ENCODE measurements at places on chromosomes 1 and 21.

GRCh38 chr21:18716578-18717138, 313.1 kb upstream of the TMPRSS15 start:
- DNase-seq = no peak

- no peak for DNase-seq
Measured at GRCh38 chr21:20631633-20632032, 366.6 kb upstream of the NCAM2 start.

GRCh38 chr21:41241341-41241740, 73.4 kb downstream of the BACE2 start:
- no peak for DNase-seq

DNA sequence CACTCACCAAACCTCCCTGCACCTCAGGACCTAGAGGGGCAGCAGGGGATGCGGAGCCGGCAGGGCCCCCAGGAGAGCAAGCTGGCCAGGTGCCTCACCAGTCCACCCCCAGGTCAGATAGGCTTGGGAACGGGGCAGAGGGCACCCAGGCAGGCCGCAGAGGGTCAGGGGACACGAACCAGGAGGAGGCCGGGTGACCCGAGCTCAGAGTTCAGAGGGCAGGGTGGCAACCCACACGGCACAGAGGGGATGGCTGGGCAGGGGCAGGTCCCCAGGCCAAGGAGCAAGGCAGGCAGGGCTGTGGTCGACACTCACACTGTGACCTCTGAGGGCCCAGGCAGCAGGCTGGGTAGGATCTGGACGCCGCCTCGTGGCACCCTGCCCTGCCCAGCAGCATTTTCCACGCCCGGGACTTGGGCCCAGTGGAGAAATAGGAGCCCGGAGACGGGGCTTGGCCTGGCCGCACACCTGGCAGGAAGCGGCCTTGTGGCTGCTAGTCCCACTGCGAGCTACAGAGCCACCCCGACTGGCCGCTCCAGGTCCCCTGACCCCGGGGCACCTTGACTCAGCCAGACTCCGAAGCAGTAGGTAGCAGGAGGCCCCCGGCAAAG, 5.3 kb downstream of the DVL1 start:
- no peak for DNase-seq

DNA sequence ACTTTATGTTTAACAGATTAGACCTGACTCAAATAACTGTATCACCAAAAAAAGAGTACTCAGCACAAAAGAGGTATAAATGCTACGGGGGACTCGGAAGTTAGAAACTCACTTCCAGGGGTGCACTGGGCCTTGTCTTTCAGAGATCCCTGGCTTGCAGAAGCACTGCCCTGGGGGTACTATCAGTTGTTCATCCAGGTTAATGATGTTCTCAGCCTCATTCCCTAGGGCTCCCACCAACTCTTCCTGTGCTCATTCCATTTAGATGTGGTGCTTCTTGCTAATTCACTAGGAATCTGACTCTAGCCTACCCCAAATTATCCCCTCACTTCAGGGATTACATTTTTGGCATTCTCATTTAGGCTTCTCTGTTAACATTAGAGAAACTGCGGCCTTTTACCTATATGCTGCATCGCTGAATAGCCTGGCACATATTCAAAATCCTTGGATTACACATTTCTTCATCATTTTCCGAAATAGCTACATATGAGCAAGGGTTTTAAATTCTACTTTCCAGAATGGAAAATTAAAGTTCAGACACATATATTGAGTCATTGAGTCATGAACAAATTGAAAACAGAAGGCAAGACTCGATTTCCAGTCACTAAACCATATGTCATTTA, 338.5 kb downstream of the KCTD3 start:
- no peak for DNase-seq

DNA sequence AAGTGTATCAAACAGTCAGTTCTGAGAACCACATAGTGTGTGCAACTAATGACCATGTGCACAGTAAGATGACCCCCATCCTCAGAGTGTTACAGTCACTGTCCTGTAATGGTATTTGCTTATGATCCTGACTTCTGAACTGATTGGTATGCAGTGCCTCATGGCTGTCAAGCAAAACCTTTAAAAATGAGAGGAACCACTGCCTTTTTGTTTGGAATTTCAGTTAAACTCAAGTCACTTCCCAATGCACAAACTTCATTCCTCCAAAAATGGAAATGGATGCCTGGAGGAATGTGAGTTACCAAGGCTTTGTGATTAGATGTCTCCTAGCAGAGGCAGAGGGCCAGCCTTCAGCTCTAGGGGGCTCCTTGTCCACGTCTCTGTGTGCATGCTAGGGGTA, 10.5 kb downstream of the C1orf198 start:
- DNase-seq = no peak

DNA sequence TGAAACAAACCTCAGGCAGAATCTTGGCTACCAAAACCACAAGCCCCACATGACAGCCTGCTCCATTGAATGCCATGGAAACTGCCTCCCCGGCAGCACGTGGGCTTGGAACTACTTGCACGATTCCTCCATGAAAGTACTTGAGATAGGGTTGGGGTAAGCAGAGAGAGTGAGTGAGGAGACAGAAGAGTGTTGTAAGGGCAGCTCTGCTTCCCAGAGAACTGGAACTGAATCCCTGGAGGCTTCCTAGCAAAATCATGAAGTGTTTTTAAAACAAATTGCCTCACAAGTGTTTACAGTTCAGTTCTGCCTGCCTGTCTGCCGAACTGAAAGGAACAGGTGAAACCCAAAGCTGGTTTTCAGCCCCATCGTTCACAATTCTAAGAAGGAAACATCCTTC, 35.3 kb upstream of the DNASE2B start:
- DNase-seq = no peak

- DNase-seq = no peak
Measured at GRCh38 chr1:223796210-223796609, 49.5 kb downstream of the TP53BP2 start.

DNA sequence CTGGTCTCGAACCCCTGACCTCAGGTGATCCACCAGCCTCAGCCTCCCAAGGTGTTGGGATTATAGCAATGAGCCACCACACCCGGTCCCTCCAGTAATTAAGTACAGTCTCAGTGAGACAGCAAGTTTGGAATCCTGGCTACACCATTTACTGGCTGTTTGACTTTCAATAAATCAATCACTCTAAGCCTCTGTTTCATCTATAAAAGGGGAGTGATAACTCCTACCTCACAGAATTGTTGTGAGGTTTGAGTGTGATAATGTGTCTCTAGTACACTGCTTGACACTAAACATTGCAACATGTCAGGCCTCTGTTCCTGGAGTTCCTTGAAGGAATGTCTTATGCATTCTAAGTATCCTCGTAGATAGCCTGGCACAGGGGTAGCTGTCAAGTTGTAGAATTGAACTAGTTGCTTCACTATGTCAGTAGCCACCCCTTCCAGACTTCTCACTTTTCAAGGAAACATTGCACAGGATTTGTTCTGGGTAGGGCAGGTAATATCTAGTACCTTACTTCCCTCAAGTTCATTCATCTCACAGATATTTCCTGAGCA, 12.4 kb downstream of the ENTREP3 start:
- no peak for DNase-seq

- peak; percentile 44 for DNase-seq
Measured at GRCh38 chr1:224182057-224182865, 779 bp upstream of the DEGS1 start.

GRCh38 chr1:54811739-54812655, 10.9 kb upstream of the TTC22 start:
- DNase-seq = no peak

DNA sequence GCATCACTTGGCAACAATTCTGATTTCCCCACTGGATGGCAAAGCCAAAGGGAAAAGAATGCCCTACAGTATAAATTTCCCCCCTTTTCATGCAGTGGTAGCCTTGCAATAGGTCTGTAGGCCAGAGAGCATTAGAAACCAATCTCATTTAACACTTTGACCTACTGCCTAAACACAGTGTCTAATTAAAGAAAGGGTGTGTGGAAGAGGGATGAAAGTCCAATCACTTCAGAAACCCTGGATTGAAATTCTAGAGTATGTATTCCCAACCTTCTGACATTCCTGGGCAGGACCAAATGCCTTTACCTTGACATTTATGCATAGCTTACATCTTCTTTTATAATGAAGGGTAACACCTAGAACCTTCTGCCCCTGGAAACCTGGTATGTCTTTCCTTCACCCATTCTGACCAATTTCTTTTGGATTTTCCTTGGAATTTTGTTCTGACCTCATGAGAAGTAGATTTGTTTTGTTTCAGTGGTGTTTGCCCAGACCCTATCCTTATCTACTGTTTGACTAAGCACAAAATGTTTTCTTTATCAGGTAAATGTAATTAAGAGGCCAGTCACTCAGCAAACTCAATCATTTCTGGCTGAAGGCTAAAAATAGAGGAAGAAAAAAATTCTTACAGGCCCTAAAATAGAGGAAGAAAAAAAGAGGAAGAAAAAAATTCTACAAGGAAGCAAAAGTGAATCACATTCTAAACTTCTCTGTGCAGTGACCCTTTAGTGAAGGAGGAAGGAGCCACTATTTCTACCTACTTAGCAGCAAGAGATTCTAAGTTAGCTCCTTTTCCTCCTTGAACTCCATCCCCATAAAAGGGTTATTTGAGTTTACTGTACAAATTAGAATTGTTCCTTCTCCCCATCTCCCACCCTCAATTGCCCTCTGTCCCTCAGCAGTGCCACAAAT, 129.5 kb upstream of the DSCAM start:
- no peak for DNase-seq

DNA sequence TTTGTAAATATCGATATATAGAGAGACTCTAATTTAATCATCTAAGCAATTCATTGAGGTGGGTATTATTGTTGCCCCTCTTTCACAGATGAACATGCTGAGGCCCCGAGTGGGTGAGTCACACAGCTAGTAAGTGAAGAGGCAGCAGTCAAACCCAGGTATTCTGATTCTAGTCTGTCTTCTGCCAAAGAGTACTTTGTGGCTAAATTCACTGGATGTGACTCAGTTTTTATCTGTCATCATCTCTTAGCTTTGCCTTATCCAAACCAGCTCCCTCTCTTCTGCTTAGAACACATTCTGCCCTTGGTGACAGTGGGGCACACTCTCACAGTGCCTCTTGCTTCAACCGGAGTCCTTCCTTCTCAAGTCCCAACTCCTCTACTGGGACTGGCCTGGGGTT, 11.5 kb downstream of the FCRL5 start:
- DNase-seq = no peak

DNA sequence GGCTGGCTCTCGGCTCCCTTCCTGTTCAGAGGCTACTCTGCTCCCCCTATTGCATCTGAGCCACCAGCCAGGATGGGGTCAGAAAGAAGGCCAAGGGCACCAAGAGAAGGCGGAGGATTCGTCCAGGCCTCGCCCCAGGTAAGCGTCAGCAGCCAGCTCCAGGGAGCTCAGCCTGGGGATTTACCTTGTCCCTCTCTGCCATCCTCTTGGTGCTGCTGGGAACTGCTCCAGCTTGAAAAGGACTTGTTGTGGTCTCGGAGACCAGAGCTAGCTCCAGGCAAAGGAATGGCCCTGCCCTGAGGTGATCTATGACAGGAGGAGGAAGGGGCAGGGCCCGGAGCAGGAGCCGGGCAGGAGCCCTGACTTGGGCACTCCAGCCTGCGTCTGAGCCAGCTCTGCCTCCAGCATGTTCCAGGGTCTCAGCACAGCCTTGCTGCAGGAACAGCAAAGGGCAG, 113.7 kb upstream of the IFFO2 start:
- DNase-seq = no peak

DNA sequence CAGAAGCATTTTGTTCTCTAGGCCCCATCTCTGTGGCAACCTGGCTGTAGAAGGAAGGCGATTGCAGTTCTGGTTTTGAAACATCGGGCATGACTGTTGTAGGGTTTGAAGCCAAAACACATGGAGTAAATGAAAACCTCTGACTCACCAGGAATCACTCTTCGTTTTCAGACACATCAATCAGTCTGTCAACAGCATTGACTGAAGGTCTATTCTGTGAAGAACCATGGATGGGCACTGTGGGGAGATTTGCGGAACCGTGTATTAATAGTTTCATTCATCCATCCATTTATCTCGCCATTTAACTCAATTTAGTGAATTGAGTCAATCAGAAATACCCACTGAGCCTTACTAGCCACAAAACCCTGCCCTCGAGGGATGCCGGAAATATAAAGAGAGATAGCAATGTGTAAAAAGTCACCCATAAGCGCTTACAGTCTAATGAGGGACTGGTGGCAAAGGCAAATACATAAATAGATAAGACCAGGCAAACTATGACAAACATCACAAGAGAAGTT, 364.6 kb upstream of the PROX1 start:
- no peak for DNase-seq

DNA sequence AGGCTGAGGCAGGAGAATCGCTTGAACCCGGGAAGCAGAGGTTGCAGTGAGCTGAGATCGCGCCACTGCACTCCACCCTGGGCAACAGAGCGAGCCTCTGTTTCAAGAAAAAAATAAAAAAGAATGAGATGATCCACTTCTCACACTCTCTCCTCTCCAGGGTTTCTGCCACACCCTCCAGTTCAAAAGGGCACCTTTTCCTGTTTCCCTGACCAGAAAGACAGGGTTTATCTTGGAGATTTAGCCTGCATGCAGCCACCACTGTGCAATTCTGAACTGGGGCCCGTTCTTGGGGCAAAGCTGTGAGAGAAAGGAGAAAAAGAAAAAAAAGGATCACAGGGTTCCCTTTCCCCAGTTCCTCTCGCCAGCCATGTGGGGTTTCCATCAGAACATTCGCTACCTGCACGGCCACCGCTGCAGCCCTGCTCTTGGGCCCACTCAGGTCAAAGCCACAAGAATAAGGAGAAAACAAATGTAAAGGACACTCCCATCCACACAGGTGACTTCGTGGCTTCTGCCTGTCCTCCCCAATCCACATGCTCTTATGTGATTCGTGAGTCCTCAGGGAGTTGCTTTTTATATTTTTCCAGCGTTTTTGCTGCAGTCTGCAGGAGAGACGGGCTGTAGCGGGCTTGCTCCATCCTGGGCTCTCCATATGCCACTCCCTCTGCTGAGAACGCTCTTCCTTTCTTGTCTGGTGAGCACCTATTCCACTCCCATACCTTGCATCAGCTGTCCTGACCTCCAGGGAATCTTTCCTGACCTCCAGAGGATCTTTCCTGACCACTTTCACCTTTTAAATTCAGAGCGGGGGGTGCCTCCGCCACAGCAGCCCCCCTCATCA, 26.4 kb downstream of the GNG4 start:
- no peak for DNase-seq

DNA sequence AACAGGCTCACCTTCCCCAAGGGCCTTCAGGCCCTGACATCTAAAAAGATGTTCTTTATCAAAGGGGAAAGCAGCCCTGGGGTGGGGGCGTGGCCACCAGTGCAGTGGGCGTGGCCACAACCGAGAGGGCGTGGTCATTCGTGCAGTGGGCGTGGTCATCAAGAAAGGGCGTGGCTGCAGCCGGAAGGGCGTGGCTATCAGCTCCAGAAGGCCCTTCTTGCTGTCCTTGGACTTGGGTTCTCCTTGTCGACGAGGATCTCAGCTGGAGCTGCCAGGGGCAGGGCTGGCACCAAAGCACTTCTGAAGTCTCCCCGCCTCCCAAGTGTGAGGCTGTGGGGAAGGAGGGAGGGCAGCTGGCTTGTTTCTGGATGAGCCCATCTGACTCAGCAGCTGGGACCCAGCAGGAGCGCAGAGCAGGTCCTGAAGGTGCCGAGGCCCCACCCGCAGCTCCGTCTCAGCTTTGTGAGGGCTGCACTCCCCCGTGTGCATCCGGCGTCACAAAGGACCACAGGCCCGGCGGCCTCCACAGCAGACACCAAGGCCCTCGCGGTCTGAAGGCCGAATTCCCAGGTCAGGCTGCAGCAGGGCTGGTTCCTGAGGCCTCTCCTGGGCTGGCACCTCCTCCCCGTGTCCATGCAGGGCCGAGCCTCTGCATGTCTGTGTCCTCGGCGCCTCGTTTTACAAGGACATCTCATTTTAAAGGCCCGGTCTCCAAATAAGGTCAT, 12.8 kb downstream of the PDE9A start:
- DNase-seq = no peak

Measured in GM19239 (cell line).